Endothelial cell of umbilical vein (primary cell): ENCODE measurements at places on chromosomes 16 and 17. TPM values are rescaled to one million over a fixed set of nuclear protein-coding genes. Genes with fewer than 3 reads are reported as not detected.

CDR2 gene
- polyA plus RNA-seq, result 29.7 and 35.3 TPM in 2 replicates

GAS2L2 gene
- polyA plus RNA-seq, result not detected in 2 replicates

TRPV3 gene
- polyA plus RNA-seq, result 0.01 TPM in 1 of 2 replicates, not detected in the other

MILR1 gene
- polyA plus RNA-seq, result 17.8 and 21.6 TPM in 2 replicates

BRICD5 gene
- polyA plus RNA-seq, result 5.6 and 9.3 TPM in 2 replicates

ARHGDIG gene
- polyA plus RNA-seq, result 2.2 and 3.8 TPM in 2 replicates

SPNS1 gene
- polyA plus RNA-seq, result 133 and 164 TPM in 2 replicates

KRT23 gene
- not detected in 2 replicates for polyA plus RNA-seq

PDPR gene
- 26.9 and 29.9 TPM in 2 replicates for polyA plus RNA-seq

MAP2K6 gene
- polyA plus RNA-seq, result 3.9 and 5.9 TPM in 2 replicates

MYH2 gene
- not detected in 2 replicates for polyA plus RNA-seq

AHSP gene
- polyA plus RNA-seq, result not detected in 2 replicates

THAP11 gene
- 25.9 and 27.5 TPM in 2 replicates for polyA plus RNA-seq

HOXB1 gene
- not detected in 2 replicates for polyA plus RNA-seq

HOXB4 gene
- polyA plus RNA-seq, result 4.6 and 5.4 TPM in 2 replicates

HIGD1B gene
- not detected in 2 replicates for polyA plus RNA-seq

MYH1 gene
- not detected in 2 replicates for polyA plus RNA-seq

SSTR5 gene
- 0.52 and 0.65 TPM in 2 replicates for polyA plus RNA-seq

NRN1L gene
- 0.37 and 1.0 TPM in 2 replicates for polyA plus RNA-seq

PYDC1 gene
- polyA plus RNA-seq, result not detected in 2 replicates

KRT38 gene
- polyA plus RNA-seq, result not detected in 2 replicates

C16orf96 gene
- polyA plus RNA-seq, result not detected in 2 replicates

SPAG9 gene
- polyA plus RNA-seq, result 13.1 and 16.5 TPM in 2 replicates

PDIA2 gene
- polyA plus RNA-seq, result 0.63 and 0.75 TPM in 2 replicates

TSPAN10 gene
- 1.1 TPM in 2 replicates for polyA plus RNA-seq

SEPTIN12 gene
- polyA plus RNA-seq, result not detected in 2 replicates

TRIM72 gene
- polyA plus RNA-seq, result not detected in 2 replicates

PRKCB gene
- 0.01 TPM in 1 of 2 replicates, not detected in the other for polyA plus RNA-seq

HNF1B gene
- not detected in 2 replicates for polyA plus RNA-seq

CACNG3 gene
- not detected in 2 replicates for polyA plus RNA-seq

KRT32 gene
- polyA plus RNA-seq, result not detected in 2 replicates

OR4D1 gene
- not detected in 2 replicates for polyA plus RNA-seq

MFAP4 gene
- polyA plus RNA-seq, result not detected in 2 replicates

OSGIN1 gene
- 9.2 and 11.5 TPM in 2 replicates for polyA plus RNA-seq

CEMP1 gene
- not detected in 2 replicates for polyA plus RNA-seq

ACSM3 gene
- 23.7 and 33.2 TPM in 2 replicates for polyA plus RNA-seq

KRT15 gene
- polyA plus RNA-seq, result 0.68 and 0.83 TPM in 2 replicates

CCL16 gene
- polyA plus RNA-seq, result 0.18 TPM in 1 of 2 replicates, not detected in the other

TBX2 gene
- not detected in 2 replicates for polyA plus RNA-seq

SCGB1C2 gene
- not detected in 2 replicates for polyA plus RNA-seq

CSH1 gene
- polyA plus RNA-seq, result not detected in 2 replicates
